ENCODE measurements at places on chromosomes 7 and 10.

DNA sequence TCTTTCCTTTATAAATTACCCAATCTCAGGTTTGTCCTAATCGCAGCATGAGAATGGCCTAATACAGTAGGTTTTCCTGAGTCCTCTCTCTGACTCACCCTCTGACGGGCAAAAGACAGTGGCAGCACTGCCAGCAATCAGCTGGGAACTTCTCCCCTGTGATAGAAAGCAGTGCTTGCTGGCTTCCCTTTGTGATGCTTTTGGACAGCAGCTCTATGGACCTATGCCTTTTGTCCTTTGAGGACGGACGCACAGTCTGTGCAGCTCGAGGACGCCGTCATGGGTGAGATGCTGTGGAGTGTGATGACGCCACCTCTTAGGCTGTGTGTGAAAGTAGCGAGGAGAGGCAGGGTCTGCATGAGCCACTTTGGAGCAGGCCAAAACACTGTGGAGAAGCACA lies 68.8 kb downstream of the KIAA1217 start:
- DNase-seq, result no peak

- DNase-seq, result no peak
Observed at GRCh38 chr7:27704422-27705199, 35.4 kb upstream of the TAX1BP1 start.

DNA sequence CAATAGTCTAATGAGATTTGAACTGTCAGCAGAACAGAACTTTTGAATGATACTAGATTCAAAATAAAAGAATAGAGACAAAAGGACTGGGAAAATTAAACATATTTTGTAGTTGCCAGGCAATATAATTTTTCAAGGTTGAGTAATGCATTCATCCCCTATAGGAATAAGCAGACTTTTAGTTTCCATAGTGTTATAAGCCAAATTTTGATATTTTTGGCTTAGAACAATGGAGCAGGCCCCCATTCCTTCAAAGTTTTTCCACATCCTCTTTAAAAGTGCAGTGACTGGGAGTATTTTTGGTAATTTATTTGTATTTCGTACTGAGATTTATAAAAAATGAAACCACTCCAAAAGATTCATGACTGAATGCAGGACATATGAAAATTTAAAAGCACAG lies 24.0 kb downstream of the MEOX2 start:
- DNase-seq, result no peak

GRCh38 chr10:88092973-88093372 lies 229.5 kb downstream of the PTEN start:
- no peak for DNase-seq

DNA sequence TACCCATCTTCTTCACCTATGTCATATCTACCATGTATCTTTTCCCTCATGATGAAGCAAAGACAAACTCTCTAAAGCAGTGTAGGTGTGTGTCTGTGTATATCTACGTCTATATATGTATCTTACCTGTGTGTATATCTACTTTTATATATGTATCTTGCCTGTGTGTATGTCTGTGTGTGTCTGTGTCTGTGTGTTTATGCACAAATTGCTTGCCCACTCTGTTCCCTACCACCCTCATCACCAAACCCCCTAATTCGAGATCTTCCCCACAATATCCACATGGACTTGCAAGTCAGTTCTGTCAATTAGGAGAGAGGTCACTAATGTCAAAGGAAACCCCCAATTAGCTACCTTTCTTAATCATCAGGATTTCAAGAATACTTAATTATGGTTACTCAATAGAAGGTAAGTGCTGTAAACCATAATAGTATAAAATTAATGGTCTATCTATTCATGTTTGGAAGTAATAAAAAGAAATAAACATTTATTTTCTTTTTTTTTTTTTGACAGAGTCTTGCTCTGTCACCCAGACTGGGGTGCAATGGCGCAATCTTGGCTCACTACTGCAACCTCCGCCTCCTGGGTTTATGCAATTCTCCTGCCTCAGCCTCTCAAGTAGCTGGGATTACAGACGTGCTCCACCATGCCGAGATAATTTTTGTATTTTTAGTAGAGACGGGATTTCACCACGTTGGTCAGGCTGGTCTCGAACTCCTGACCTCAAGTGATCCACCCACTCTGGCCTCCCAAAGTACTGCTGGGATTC lies 43.6 kb downstream of the ANKRD61 start:
- no peak for DNase-seq

- no peak for DNase-seq
Observed at GRCh38 chr7:107115762-107116540, 52.9 kb upstream of the HBP1 start.

GRCh38 chr7:11373546-11374142 lies 400.0 kb downstream of the PHF14 start:
- DNase-seq, result no peak

- DNase-seq, result no peak
Observed at GRCh38 chr7:121398246-121398645, 2.1 kb upstream of the FAM3C start.

DNA sequence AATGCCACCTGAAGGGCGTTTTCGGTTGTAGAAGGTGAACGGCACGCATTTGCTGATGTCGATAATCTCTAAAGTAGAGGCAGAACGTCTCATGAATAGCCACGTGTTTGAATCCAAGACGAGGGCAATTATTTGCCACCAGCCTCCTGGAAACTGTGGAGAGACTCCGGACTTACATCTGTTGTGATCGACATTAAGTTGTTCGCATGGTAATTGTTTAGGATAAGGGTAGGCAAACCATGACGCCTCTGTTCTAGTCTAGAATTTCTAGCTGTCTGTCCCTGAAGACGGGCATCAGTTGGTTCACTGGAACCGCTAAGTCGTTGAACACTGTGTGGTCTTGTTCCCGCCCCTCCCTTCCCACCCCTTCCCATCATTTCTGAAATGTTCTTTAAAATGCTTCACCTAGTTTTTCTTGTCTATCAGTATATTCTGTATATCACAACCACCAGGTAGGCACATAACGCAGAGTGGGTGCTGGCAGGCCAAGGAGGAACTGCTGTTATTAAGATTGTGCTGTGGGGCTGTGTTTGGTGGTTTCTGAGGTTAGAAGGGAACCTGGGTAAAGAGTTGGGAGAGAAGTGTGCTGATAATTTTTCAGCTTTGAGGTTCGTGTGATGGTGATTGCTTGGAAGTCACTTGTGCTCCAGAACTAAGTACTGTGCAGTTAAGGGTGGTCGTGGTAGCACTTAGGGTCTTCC lies 1.2 kb downstream of the UBE3C start:
- no peak for DNase-seq

GRCh38 chr10:63348245-63348850 lies 117.4 kb downstream of the JMJD1C start:
- DNase-seq, result no peak

GRCh38 chr7:92798517-92799249 lies 37.7 kb downstream of the CDK6 start:
- no peak for DNase-seq

- DNase-seq, result no peak
Observed at GRCh38 chr10:82477776-82478175, 602.8 kb downstream of the NRG3 start.

- no peak for DNase-seq
Observed at GRCh38 chr10:79372871-79373270, 25.6 kb downstream of the PPIF start.

DNA sequence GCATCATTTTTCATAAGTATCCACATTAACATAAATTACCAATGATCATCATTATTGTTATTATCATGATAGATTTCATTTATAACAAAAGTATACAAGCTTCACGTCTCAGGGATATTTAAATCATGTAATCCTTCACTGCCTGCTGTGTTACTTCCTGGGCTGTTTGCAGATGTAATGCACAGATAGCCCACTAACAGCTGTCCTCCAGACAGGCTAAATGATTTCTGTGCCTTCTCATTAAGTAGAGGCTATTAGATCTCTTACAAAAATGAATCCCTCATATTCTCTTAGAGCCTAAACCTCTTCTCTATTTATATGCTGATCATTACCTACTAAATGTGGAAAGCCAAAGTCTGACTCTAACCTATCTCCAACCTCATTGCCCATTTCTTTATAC lies 9.3 kb downstream of the PCLO start:
- DNase-seq, result no peak

DNA sequence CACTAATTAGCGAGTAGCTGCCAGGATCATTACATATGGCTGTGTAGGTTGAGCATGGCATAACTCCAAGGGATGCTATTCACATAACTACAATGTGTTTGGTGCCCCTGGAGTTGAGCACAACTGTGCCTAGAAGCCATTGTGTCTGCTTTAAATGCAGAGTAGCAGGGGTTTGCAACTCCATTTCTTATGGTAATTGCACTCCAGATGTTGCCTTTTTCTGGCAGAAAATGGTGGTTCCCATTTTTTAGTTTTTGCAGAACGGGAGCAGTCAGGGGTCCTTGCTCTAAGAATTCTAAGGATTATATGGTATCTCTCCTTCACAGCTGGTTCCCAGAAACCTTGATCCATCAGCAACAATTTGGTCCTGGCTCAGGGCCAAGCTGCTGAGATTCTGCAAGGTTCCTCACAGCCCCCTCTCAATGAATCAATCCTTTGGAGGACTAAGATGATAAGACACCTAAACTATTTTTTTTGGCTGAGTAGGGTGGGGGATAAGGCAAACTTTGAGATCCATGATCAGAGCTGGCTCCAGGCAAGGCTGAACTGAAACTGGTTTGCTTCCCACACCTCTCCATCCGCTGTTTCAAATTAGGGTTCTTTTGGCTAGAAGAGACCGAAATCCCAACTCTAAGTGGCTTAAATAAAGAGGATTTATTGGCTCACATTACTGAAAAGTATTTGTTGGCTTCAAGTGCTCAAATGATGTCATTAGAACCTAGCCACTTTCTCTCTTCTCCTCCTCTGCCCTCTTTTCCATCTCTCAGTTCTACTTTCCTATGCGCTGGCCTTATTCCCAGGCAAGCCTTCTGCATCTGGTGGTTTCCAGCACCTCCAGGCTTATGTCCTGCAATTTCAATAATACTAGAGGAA lies 97.5 kb upstream of the CCDC6 start:
- DNase-seq, result no peak

DNA sequence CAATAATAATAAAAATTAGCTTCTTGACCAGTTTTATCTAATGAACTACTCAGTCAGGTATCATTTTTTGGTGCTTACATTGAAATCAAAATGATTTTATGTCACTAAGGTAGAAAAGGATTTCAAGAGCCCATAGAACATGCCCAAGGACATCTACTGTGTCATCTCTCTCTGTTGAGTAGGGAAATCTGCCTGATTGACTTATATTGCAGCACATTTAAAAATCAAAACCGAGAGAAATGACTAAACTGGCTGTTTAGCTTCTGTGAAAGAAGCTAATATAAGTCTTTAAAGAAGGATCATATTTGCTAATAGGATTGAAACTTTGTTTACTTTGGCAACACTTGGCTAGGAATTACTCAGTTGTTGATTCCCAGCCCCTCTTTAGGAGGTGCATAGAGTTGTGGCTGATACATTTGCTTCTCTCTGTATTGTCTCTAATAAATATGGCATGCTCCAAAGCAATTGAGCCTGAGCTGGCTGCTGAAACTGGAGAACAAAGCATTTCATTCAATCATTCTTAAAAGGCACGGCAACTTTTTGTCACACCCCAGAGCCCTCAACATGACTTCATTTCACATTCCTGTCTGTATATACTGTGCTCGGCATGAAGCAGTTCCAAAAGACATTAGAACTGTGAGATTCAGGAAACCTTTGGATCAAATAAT lies 1096.9 kb upstream of the POT1 start:
- no peak for DNase-seq

DNA sequence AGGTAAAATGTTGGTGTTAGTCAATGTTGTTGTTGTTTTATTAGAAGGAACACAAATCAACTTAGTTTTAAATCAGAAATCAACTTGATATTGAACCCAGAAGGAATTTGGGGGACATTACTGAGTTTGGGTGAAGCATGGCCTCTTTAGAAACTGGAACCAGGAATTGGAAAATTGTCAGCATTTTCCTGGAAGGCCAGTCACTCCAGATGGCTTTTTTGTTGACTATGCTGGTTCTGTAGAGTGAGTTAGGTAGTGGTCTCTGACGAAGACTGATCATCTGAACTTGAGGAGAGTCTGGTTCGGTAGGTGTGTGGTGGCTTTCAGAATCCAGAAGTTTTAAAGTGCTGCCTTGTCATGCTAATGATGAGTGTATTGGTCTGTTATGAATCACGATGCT lies 111.5 kb downstream of the BMPER start:
- no peak for DNase-seq

DNA sequence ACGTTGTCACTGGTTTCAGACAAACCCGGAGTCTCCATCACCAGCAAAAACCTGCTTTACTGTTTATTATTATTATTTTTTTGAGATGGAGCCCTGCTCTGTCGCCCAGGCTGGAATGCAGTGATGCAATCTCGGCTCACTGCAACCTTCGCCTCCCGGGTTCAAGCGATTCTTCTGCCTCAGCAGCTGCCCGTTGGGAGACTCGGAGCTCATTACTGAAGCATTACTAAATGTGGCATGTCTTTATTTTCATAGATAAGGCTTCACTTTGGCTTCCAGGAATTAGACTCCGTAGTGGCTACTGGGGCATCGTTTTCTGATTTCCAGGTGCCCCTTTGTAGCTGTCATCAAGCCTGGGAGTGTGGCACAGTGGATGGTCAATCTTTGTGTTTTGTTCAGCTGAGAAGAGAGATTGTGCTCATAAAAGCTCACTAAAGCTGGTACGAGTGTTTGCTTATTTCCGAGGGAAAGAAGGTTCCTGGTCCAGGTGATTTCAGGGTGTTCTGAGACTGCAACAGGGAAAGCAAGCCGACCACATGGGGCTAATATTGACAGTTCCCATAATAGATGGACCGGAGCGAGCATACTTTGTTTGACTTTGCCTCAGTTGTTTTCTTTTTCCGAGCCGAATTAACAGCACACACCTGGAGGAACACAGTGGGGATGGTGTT lies 163.1 kb downstream of the CAMK1D start:
- no peak for DNase-seq

- DNase-seq, result no peak
Observed at GRCh38 chr10:120437541-120437940, 19.5 kb upstream of the PLPP4 start.
